NK-92 treated with Interleukin-12 subunit alpha and Interleukin-12 subunit beta, amount 100 ng/mL, for 24 hours (cell line): ENCODE measurements at places on chromosomes 2 and 18.

- DNase-seq = no peak
These were observed 49.4 kb downstream of the BCL11A start for GRCh38 chr2:60504049-60504448.

- no peak for DNase-seq
These were observed 62.6 kb downstream of the C18orf63 start for GRCh38 chr18:74378179-74378682.

DNA sequence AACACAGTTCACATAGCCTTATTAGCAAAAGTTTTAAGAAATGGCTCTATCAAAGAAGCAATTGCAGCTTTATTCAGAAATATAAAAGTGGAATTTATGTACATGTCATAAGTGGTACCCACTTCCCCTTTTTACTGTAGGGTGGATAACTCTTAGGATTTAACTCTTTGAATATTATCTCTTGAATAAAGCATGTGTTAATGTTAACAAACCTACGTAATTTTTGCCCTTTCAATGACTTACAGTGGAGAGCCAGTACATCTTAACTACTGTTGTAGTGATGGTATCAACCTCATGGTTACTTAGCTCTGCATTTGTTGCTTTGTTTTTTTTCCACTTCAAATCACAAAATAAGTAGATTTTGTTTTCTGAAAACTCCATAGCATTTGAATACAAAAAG is 8.8 kb downstream of the NABP1 start:
- no peak for DNase-seq

GRCh38 chr2:206736935-206737334 is 18.7 kb upstream of the DYTN start:
- DNase-seq = no peak

DNA sequence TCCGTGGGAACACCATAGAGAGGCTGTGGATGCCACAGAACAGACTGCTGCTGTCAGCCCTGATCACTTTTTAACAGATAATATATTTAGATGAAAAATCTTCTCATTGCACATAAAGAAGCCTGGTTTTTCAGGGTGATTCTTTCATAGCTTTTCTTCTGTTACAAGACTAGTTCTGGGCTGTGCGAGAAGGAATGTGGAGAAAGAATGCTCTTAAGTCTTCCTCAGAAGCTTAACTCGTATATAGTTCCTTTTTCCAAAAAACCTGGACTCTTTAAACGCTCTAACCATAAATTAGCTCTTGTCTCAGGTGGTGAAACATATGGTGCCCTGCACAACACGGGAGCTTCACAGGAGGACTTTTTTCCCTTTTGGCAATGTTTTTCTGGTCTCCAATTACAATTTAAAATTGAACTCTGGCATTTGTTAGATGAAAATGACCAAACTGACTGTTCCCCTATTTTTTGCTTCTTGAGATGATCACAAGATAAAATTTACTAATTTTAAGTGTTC is 125.9 kb upstream of the SMAD7 start:
- DNase-seq = no peak

DNA sequence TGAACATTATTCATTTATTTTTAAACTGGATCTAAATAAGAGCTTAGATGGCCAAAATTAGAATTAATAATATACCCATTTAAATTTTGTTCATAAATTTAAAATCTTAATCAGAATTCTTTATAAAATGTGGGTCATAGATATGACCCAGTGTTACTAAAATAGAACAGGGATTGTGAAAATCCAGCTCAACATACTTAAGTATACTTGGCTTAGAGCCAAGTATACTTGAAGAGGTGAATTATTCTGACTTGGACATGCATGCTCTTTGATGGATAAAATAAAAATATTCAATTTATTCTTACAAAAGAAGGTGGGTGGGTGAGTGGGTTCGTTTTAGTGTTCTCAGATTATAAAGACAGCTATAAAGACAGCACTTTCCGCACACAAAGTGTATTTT is 70.7 kb downstream of the SPOPL start:
- no peak for DNase-seq

DNA sequence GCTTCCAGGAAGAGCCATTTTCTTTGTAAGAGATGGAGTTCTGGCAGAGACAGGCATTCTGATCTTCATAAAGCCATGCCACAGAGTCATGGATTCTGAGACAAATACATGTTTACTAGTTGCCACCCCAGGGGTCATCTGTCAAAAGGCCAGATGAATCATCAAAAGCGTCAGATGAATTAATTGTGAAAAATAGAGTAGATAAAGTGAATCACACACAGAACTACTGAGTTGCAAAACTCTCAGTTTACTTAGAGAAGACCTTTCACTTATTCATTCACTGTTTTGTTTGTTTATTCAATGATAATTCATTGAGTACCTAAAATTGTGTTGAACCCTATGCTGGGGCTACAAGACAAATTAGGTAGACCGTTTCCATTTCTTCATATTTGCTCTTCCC is 157.7 kb upstream of the SERPINE2 start:
- DNase-seq = no peak

GRCh38 chr18:56235071-56235470 is 403.3 kb downstream of the TXNL1 start:
- no peak for DNase-seq

DNA sequence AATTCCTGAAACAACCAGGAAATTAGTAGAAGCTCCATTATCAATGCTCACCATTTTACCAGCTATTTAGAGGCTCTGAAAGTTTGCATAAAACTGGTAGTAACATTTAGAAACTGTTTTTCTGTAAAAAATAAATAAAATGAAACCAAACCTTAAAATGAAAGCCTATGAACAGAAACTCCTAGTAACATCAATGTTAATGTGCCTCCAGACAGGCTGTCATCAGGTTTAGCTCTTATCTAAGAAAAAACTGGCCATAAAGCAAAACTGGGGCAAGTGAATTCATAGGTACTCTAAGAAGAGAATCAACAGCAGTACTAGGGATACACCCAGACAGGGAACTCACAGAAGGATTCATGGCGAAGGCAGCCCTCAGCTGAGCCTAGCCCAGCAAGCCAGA is 8.0 kb downstream of the E2F6 start:
- DNase-seq = no peak

DNA sequence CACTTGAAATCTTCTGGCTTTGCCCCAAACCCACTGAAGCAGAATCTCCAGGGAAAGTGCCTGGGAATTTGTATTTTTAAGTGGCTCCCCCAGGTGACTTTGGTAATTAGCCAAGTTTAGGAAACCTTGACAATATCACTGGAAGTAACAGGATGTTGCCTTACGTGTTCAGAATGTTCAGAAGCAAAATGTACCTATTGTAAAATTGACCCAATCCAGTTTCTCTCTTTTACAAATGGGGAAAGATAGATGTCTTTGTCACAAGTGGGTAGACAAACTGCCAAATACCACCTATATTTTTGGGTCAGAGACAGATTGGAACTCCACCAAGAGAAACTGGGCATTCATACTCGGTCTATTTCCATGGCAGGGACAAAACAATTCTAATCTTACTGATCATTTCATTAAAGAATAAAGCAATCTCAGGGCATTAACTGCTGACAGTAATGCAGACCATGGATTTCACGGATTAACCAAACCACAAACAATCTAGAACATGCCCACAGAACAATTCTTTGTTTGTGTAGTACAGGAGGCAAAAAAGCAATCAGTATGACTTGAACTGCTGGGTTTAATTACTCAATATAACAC is 255.8 kb downstream of the ERBB4 start:
- DNase-seq = no peak

- DNase-seq = no peak
These were observed 438.9 kb downstream of the PTPRM start for GRCh38 chr18:8005870-8006569.

- no peak for DNase-seq
These were observed 18.4 kb downstream of the CYB5A start for GRCh38 chr18:74273394-74273793.

GRCh38 chr2:217396586-217396985 is 536.7 kb upstream of the TNP1 start:
- DNase-seq = no peak

GRCh38 chr2:181554061-181554830 is 97.1 kb downstream of the ITGA4 start:
- no peak for DNase-seq

- DNase-seq = no peak
These were observed 35.6 kb downstream of the FBXO48 start for GRCh38 chr2:68431316-68431972.

DNA sequence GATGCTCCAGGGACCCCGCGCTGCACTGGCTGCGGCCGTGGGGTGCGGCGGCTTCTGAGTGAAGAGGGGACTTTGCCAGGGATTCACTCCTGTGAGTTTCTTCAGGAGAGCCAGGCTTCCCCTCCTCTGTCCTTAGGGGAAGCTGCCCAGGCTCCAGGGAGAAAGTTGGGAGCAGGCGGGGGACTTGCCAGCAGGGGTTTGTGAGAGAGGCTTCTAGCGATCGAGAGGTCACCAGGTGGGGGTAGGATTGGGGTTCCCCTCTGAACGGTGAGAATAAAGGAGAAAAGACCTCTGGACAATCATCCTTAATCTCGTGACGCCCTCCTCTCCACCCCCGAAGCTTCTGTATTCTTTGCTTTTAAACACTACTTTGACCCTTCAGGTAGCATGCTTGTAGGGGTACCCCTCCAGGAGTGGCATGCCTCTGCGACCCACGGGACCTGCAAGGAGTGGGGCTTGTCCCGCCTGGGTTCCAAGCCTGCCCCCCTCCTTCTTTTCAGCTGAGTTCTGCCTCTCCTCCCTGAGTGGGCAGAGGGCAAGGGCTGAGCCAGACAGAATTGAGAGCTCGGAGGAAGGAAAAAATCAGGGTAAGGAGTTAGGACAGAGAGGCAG is 601 bp downstream of the PROKR1 start:
- DNase-seq = no peak

DNA sequence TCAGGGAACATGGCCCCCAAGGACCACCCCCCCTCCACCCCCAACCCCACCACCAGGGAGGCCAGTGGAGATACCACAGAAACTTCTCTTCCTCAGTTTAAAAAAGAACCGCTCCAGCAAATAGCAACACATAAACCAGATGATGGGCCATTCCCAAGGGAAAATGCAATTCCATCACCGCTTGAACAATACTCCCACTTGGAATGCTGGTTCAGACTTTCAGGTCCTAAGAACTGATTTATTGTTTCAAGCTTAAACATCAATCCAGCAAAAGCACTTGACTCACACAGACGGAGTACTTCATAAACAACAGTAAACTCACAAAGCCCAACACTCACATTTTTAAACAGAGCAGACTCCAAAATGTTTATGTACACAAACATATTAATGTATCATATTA is 6.9 kb downstream of the HDAC4 start:
- no peak for DNase-seq

- no peak for DNase-seq
These were observed 39.2 kb downstream of the CRIM1 start for GRCh38 chr2:36394804-36395203.

- no peak for DNase-seq
These were observed 2.9 kb downstream of the ITPRID2 start for GRCh38 chr2:181894381-181894780.

DNA sequence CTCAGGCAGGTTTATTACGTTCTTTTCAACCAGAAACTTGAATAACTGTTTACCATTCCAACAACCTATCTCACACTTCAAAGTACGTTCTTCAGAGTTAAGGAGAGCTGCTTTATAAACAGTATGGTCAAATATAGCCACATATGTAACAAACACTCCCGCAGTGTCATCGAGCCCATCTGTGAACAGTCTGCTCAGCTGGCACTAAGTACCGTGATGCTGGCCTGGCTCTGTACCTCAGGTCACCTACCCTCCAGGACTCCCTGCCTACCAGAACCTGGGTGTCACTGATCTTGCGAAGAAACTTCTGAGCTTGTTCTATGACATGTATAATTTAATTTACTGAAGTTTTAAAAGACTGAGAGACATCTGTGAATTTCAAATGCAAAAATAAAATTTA is 71.4 kb downstream of the SEPTIN10 start:
- no peak for DNase-seq

GRCh38 chr2:149082079-149082478 is 43.6 kb downstream of the LYPD6B start:
- DNase-seq = no peak

- no peak for DNase-seq
These were observed 12.6 kb downstream of the MRPL44 start for GRCh38 chr2:223969856-223970255.

GRCh38 chr2:147511491-147511948 is 333.3 kb upstream of the ACVR2A start:
- DNase-seq = no peak
